ENCODE measurements at places on chromosomes 1 and 21. TPM values are rescaled to one million over a fixed set of nuclear protein-coding genes. Genes with fewer than 3 reads are reported as not detected.

DNA sequence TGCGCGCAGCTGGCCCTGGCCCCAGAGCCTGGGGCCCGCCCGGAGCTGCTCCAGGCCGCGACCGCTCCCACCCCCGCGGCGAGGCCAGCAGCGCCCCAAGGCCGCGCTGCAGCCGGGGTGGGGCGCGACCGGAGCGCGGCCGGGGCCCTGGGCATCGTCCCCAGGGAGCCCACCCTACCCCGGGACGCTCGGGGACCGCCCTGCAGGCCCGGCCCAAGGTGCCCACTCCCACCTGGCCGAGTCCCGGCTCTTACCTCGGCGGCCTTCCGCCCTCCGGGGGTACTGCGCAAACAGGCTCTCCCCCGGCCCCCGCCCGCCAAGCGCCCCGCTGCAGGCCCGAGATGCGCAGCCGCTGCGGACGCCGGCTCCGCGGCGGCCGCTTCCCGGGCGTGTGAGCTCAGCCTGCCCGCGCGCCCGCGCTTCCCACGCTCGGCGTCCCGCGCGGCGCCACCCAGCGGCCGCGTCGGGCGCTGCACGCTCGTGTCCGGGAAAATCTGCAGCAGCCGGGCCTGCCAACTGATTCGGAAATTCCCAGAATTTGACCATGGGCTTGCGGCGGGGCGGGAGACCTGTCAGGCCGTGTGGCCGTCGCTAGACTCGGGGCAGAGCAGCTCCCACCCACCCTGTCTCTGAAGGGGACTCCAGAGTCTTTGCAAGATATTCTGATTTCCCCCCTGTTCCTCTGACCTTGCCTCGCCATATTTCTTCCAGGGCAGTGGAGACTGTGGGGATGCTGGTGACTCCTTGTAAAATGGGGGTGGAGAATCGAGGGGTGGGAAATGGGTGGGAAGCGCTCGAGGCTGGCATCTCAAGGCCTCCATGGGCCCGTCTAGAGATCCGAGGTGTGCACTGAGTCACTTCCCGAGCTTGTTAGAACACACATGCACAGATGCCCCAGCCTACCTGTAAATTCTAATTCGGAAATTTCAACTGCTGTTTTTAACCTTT lies 41.9 kb downstream of the CD34 start:
- H3K27ac ChIP-seq, result peak overlapping the region; percentile 81
- peaks cover 3% of the 10 kb centered on the region for H3K36me3 ChIP-seq
- H3K4me3 ChIP-seq, result peak overlapping the region; percentile 79
- peaks cover 87% of the 10 kb centered on the region for H3K4me1 ChIP-seq

DNA sequence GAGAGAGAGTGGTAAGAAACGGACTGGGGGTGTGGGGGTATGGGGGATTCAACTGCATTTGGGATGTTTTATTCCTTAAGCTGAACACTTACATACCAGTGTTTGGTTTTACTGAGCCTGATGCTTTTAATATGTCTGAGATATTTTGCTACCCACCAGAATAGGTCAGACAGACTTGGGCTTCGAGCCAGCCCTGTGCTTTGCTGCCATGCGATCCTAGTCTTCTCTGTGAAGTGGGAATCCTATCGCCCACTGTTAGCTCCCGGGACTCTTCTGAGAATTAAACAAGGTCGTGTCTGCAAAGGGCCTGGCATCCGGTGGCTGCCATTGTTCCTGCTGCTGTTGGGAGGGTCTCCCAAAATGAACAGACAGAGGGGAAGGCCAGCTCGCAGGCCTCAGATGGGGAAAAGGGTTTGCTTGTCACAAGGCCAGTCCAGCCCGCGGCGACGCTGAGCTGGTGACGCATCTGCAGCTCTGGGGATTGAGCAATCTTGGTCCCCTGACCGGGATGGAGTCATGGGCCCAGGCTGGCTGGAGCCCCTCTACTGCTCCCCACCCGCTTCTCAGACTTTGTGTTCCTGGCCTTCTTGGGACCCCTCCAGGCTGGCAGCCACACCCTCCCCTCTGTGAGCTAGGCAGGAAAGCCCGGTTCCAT lies 26.9 kb upstream of the ECE1 start:
- no peaks in the 10 kb centered on the region for H3K27me3 ChIP-seq
- H3K27ac ChIP-seq, result no peak overlapping the region
- H3K4me1 ChIP-seq, result peaks cover 23% of the 10 kb centered on the region
- no peaks in the 10 kb centered on the region for H3K36me3 ChIP-seq
- no peak for DNase-seq
- no peak overlapping the region for H3K4me3 ChIP-seq

DNA sequence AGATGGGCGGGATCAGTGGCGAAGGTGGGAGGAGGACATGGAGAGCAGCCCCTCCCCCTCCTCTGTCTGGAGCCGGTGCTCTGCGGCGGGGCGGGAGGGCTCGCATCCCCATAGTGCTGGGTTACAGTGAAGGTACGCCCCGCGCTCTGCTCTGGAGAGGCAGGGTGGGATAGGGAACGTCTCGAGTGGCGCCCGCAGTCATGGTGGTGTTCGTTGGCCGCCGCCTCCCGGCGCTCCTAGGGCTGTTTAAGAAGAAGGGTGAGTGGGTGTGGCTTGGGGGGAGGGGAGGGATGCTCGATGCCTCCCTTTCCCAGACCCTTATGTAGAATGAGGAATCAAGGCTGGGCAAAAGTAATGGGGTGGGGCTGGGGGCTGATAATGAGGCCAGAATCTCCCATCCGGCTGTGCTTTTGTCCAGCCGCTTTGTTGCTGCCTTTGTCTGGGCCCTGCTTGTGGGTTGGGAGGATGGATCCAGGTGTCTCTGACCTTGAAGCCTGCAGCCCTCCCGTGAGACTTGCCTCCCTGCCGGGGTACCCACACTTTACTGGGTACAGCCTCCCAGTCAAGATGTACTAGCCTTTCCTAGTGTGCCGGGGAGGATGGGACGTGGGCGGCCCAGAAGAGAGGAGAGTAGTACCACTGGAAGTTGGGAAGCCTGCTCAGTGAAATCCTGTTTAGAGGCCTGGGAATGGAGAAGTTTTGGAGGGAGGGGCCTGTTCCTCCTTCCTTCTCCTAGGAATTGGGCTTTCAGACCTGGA lies 51.4 kb downstream of the YARS1 start:
- no peak for DNase-seq
- no peaks in the 10 kb centered on the region for H3K36me3 ChIP-seq
- H3K4me3 ChIP-seq, result no peak overlapping the region
- no peak overlapping the region for H3K27ac ChIP-seq
- H3K4me1 ChIP-seq, result no peaks in the 10 kb centered on the region

GRCh38 chr1:41496080-41497055 lies 11.9 kb upstream of the EDN2 start:
- peaks cover 3% of the 10 kb centered on the region for H3K27me3 ChIP-seq
- H3K4me1 ChIP-seq, result no peaks in the 10 kb centered on the region
- H3K36me3 ChIP-seq, result no peaks in the 10 kb centered on the region
- no peak overlapping the region for H3K4me3 ChIP-seq
- no peak overlapping the region for H3K27ac ChIP-seq

- peaks cover 51% of the 10 kb centered on the region for H3K36me3 ChIP-seq
- no peak overlapping the region for H3K27ac ChIP-seq
- no peaks in the 10 kb centered on the region for H3K27me3 ChIP-seq
These were observed 15.7 kb downstream of the HYI start for GRCh38 chr1:43438006-43438405.

C1orf21 gene
- total RNA-seq, result 0.80 TPM

NGF gene
- not detected for total RNA-seq

OR2AK2 gene
- total RNA-seq, result 0.35 TPM

NRIP1 gene
- 24.5 TPM for total RNA-seq

CDK11B gene
- total RNA-seq, result 44.2 TPM

All from CD4-positive, alpha-beta memory T cell (primary cell).